ENCODE measurements at places on chromosomes 16 and 17. TPM values are rescaled to one million over a fixed set of nuclear protein-coding genes. Genes with fewer than 3 reads are reported as not detected.

GRCh38 chr17:17933775-17934174 is 38.4 kb downstream of the TOM1L2 start:
- DNase-seq: no peak

DNA sequence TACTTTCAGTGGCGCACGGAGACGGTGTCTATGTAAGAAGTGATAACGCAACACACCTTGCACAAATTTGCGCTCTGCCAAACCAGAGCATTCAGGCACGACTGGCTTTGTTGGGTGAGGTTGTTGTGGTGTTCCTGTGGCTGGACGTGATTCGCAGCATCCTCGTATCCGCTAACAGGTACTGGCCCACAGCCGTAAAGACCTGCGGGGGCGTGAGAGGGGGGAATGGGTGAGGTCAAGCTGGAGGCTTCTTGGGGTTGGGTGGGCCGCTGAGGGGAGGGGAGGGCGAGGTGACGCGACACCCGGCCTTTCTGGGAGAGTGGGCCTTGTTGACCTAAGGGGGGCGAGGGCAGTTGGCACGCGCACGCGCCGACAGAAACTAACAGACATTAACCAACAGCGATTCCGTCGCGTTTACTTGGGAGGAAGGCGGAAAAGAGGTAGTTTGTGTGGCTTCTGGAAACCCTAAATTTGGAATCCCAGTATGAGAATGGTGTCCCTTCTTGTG is 510.9 kb downstream of the KCNJ18 start:
- DNase-seq: no peak

DNA sequence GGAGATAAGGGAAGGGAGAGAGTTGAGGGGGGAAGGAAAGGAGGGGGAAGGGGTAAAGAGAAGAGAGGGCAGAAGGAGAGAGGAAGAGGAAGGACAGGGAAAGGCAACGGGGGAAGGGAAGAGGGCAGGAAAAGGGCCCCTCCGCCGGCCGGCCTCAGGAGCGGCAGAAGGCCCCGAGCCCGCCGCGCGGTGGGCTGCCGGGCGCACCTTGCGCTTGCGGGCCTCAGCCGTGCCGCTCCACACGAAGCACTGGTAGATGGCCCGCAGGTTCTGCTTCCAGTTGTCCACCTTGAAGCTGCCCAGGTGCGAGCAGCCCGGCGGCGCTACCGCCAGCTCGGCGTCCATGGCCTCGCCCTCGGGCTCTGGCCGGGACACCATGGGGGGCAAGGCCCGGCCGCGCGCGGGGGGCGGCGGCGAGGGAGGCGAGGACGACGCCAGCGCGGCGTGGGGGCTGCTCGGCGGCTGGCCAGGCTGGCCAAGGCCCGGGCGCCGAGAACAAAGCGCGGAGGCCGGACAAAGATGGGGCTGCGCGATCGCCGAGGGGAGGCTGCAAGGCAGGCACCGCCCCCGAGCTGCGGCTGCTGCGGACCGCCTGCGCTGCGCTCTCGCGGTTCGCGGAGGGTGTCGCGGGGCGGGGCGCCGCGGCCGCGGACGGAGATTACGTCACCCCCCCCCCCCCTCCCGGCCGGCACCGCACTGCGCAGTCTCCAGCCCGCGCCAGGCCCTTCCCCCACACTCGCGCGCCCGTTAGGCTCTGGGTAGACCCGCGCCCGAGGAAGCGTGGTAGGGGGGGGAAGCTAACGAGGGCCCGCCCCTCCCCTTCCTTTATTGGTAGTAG is at the start of gene USP22:
Gene USP22 (minus strand): TSS at position 554 of the 838 bp plus-strand sequence. CDS start 176 bp downstream, at position 378.
- no peak for DNase-seq

DNA sequence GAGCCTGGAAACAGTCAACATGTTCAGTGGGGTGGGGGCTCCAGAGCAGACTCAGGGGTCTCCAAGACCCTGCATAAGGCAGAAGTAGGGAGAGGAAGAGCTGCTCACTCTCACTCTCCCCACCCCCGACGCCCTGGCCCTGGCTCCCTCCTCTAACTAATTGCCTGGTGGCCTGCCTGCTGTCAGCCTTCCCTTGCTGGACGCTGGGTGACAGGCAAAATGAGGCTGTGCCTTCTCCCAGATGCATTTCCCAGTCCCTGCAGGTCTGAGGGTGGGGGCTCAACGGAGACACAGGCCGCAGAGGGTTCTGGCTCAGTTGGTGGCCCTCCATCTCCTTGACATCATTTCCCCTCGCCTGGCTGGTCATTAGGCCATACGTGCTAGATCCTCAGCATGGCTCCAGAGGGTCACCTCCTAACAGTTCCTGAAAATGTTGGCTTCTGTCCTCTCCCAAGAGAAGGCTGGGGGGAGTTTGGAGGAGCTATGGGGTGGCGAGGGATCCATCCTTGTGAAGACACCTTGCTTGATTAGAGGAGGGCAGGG is 1.4 kb downstream of the FMNL1 start:
- DNase-seq: no peak

DNA sequence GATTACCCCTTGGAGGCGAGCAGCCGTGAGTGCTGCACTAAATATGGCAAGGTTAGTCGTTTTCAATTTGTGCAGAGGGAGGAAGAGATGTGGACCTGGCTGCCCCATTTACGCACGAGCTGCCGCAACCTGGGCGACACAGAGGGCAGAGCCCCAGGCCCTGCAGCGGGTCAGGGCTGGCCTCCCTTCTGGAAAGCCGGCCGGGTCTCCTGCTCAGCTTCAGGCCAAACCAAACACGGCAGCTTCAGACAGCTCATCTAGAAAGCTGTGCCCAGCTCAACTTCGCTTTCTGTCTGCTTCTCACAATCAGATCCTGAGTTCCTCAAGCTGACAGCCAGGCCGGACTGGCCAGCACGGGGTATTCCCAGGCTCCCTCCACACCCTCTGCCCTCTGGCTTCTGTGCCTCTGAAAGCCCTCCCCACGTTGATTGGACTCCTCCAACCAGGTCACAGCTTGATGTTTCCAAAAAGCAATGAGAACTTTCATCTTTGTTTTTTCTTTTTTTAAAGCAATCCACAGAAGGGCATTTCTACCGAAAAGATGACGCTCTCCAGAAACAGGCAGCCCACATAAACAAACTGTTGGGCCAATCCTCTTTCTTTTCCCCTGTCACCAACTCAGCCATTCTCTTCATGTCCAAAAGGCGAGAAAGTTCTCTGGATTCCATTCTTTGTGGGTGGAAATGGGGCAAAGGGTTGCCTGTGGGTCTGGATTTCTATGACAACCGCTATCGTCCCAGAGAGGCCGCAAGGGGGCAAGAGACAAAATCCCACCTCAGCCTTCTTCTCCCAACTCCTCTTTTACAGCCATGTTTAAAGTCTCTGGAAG is 189.0 kb downstream of the ZFHX3 start:
- DNase-seq: no peak

DNA sequence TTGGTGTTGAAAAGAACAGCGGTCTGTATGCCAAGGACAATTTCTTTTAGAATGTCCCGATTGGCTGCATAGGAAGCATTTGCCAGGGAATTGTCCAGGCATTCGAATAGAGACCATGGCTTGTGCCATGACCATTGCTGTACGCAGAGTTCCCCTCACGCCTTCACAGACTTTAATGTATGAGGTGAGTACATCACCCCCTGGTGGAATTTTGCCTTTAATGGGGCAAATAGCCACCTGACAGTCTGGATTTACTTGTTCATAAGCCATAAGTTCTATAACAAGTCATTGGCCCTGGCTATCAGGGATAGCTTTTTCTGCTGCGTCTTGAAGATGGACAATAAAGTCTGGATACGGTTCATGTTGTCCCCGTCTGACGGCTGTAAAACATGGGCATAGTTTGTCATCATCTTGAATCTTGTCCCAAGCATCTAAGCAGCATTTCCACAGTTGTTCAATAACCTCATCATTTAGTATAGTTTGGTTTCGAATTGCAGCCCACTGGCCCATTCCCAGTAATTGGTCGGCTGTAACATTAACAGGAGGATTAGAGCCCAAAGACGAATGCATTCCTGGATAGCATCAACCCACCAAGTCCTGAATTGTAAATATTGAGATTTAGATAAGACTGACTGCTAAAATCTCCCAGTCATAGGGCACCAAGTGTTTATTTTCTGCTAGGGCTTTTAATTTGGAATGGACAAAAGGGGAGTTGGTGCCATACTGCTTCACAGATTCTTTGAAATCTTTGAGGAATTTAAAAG is 67.7 kb upstream of the ARL4D start:
- no peak for DNase-seq

GRCh38 chr16:58411736-58412614 is 19.7 kb downstream of the GINS3 start:
- no peak for DNase-seq

- no peak for DNase-seq
Observed at GRCh38 chr16:23128056-23128455, 21.2 kb downstream of the USP31 start.

DNA sequence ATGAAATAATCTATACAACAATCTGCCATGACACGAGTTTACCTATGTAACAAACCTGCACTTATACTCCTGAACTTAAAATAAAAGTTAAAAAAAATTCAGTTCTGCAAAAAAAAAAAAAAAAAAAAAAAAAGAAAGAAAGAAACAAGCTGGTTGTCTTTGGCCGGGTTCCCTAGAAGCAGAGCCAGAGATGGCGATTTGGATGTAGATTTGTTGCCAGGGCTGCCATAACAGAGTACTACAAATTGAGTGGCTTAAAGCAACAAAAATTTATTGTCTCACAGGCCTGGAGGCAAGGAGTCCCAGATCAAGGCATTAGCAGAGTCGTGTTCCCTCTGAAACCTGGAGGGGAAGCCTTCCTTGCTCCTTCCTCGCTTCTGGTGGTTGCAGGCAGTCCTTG is 20.4 kb downstream of the SYT17 start:
- DNase-seq: no peak

HYDIN gene
- total RNA-seq: not detected

AOC3 gene
- total RNA-seq: 2.4 TPM

CRHR1 gene
- not detected for total RNA-seq

WFDC1 gene
- total RNA-seq: not detected

SOX8 gene
- total RNA-seq: 0.78 TPM

WNT9B gene
- not detected for total RNA-seq

AARSD1 gene
- 75.3 TPM for total RNA-seq

MARF1 gene
- 49.9 TPM for total RNA-seq

KRT31 gene
- not detected for total RNA-seq

KCNJ12 gene
- not detected for total RNA-seq

AGRP gene
- not detected for total RNA-seq

KRT38 gene
- not detected for total RNA-seq
